ENCODE measurements at places on chromosomes 13 and 19. TPM values are rescaled to one million over a fixed set of nuclear protein-coding genes. Genes with fewer than 3 reads are reported as not detected.

Gene CALR3
- total RNA-seq: not detected

Gene DLL3
- 1.00 TPM for total RNA-seq

Gene ACP5
- total RNA-seq: 0.45 TPM

Gene CADM4
- total RNA-seq: 5.6 TPM

Gene RLN3
- not detected for total RNA-seq

Gene PRSS57
- total RNA-seq: not detected

Gene ADGRE3
- not detected for total RNA-seq

Gene ZNF414
- total RNA-seq: 26.8 TPM

Gene RPL21
- total RNA-seq: 495 TPM

Gene TEX30
- 11.1 TPM for total RNA-seq

Gene COX6B2
- total RNA-seq: not detected

Gene ACTMAP
- 10.4 TPM for total RNA-seq

Gene CYP4F2
- not detected for total RNA-seq

Gene PDX1
- total RNA-seq: not detected

Gene PPM1N
- not detected for total RNA-seq

Gene SLC25A42
- total RNA-seq: 8.9 TPM

Gene SLITRK5
- 0.02 TPM for total RNA-seq

Gene NDUFA3
- 93.7 TPM for total RNA-seq

Gene GSX1
- not detected for total RNA-seq

Gene FOXA3
- not detected for total RNA-seq

Gene YJEFN3
- total RNA-seq: 3.6 TPM

Gene POU2F2
- 0.58 TPM for total RNA-seq

Gene ZNF560
- not detected for total RNA-seq

Gene TMEM150B
- total RNA-seq: not detected

Gene KIR3DL2
- not detected for total RNA-seq

Gene HOMER3
- 50.6 TPM for total RNA-seq

Gene NTF4
- total RNA-seq: 1.6 TPM

Gene CEACAM19
- total RNA-seq: 6.5 TPM

Gene ESD
- total RNA-seq: 97.9 TPM

Gene UPK1A
- not detected for total RNA-seq

Gene CD37
- not detected for total RNA-seq

Data from chondrocyte (in vitro differentiated cells).